Glutamatergic neuron (in vitro differentiated cells): ENCODE measurements at places on chromosomes 5 and 9.
A peak's percentile ranks its signal among the peaks of the same experiment; 100 is the strongest.

DNA sequence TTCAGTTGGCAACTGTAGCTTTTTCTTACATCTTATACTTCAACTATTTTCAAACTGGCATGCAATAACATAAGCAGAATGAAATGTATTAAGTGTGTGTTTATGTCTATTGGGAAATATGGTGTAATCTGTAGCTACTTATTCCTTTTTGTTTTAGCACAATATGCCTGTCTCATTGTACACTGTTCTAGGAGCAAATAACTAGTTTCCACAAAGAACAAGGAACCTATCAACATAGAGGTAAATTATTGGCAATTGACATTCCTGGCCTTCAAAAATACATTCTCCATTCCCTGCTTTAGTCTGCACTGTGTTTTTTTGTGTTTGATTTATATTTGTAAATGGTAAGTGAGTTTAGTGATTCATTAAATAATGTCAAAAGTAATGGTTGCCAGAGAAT is 75.7 kb downstream of the FBXL7 start:
- peaks cover 44% of the 10 kb centered on the region for H3K4me1 ChIP-seq
- no peak overlapping the region for H3K4me3 ChIP-seq
- no peak for DNase-seq
- H3K27ac ChIP-seq, result peak overlapping the region; percentile 70

GRCh38 chr9:111959468-111960359 is 63.1 kb downstream of the UGCG start:
- no peak overlapping the region for H3K27ac ChIP-seq
- no peaks in the 10 kb centered on the region for H3K27me3 ChIP-seq
- H3K4me3 ChIP-seq, result no peak overlapping the region
- peaks cover 4% of the 10 kb centered on the region for H3K4me1 ChIP-seq
- no peak for DNase-seq
- no peaks in the 10 kb centered on the region for H3K36me3 ChIP-seq

GRCh38 chr9:72950875-72951442 is 1.9 kb downstream of the ALDH1A1 start:
- H3K36me3 ChIP-seq, result no peaks in the 10 kb centered on the region
- no peak for DNase-seq
- no peak overlapping the region for H3K27ac ChIP-seq

DNA sequence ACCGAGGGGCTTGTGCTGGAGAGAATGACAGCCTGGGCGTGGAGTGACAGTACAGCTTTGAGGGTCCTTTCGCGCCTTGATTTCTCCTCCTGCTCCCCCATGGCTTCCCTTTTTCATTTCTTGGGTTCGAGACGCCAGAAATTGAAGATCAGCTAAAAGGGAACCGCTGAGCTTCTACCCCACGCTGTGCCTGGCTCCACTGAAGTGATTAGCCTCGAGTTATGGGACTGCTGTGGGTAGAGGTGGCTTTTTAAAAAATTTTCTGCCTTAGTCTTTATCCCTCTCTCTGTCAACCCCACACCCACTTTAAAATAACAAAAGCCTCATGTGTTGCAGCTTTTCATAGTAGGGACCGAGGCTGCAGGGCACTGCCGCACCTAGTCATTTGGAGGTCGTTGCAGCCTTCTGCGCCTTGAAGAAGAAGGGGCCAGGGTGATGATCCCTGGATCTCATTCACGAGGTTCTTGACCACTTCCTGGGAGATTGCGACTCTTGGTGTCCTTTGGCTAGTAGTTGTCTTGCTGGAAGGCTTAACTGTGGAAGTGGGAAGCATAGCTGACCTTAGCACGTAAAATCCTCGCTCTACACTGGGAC is 603 bp downstream of the PPIP5K2 start:
- H3K4me1 ChIP-seq, result peaks cover 8% of the 10 kb centered on the region
- H3K4me3 ChIP-seq, result peak overlapping the region; percentile 96
- H3K36me3 ChIP-seq, result no peaks in the 10 kb centered on the region
- peak overlapping the region; percentile 97 for H3K27ac ChIP-seq

GRCh38 chr5:74519161-74519571 is 121.4 kb downstream of the ENC1 start:
- peak overlapping the region; percentile 67 for H3K27ac ChIP-seq
- peaks cover 3% of the 10 kb centered on the region for H3K27me3 ChIP-seq
- peak; percentile 25 for DNase-seq
- H3K4me1 ChIP-seq, result peaks cover 21% of the 10 kb centered on the region
- no peak overlapping the region for H3K4me3 ChIP-seq
- peaks cover 19% of the 10 kb centered on the region for H3K36me3 ChIP-seq

GRCh38 chr9:73775757-73776156 is 624.1 kb downstream of the ANXA1 start:
- H3K4me3 ChIP-seq, result no peak overlapping the region
- H3K4me1 ChIP-seq, result no peaks in the 10 kb centered on the region
- DNase-seq, result no peak
- H3K27me3 ChIP-seq, result no peaks in the 10 kb centered on the region
- H3K27ac ChIP-seq, result no peak overlapping the region

DNA sequence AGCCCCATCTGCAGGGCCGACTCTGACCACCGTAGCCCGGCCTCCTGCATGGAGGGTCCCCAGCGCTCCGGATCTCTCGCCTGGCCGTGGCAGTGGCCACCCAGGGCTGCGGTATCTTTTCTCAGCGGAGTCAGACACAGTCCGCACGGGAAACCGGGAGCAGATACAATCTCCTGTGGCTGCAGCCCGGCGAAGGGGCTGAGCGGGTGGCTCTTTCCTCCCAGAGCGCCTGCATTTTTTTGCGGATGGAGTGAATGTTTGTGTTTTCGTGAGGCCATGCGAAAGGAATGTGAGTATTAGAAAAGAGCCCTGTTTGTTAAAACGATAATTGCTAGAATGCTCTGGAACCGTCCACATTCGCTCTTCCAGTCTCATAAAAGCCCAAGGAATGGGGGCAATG is 53.4 kb upstream of the PTCH1 start:
- no peaks in the 10 kb centered on the region for H3K36me3 ChIP-seq
- H3K4me1 ChIP-seq, result no peaks in the 10 kb centered on the region

DNA sequence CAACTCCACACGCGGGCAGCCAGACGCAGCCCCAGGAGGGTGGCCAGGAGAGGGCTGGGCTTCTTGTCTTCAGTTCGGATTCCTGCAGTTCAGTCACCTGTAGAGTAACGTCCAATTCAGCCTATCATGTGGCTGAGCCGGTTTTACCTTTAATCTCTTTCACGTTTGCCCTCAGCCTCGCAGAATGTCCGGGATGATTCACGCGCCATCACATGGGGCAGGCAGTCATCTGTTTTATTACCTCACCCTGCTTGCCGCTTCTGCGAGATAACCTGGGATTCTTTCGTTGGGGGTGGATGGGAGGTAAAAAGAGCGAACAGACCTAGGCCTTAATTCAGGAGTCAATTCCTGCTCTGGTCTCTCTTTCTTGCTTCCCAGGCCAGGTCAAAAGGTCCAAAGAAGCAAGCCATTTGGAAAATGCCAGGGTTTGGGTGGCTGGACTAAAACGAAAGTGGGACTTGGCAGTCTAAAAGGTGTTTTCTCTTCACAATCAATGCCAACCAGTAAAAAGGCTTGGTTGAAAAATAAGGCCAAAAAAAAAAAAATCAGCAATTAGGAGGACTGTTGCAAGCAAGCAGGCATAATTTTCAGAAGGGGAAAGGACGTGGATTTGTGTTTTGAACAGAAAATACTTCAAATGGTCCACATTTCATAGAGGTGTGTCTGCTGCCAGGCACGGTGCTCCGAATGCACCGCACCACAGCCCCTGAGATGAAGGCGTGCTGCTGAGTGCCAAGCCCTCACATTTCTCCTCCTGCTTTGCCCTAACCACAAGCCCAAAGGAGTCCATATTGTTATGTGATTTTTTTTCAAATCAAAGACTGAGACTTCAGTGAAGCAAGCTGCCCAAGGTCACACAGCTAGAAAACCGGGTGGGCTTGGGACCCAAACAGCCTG is 2.8 kb upstream of the WWC1 start:
- no peak overlapping the region for H3K4me3 ChIP-seq
- peaks cover 2% of the 10 kb centered on the region for H3K4me1 ChIP-seq
- H3K36me3 ChIP-seq, result peaks cover 17% of the 10 kb centered on the region
- no peak for DNase-seq

DNA sequence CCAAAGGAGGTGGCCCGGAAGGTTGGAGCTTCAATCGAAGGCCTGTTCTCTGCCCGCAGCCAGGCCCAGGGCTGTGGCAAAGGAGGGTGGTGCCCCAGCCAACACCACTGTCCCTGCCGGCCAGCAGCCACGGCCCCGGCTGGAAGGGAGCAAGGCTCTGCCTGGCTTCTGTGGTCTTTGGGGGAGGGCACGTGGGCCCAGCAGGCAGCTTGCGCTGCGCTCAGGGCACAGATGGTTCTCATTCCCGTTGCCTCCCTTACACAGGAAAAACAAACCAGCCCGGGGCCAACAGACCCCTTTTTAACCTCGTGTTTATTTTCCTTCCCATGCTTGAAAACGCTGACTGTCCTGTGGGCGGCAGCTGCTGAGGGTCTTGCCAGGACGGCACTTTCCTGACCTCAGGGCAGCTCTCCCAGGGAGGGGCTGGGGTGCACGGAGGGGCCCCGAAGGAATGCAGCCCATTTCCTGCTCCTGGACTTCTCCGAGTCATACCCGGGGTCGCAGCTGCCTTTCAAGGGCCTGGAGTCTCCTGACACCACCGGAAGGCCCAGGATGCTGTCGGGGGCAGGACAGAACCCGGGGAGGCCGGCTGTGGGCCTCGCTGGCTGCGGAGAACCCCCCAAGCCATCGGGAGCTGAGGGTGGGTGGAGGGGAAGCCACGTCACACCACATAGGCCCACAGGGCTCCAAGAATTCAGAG is 1.1 kb upstream of the GPSM1 start:
- H3K4me3 ChIP-seq, result no peak overlapping the region
- peaks cover 11% of the 10 kb centered on the region for H3K4me1 ChIP-seq

DNA sequence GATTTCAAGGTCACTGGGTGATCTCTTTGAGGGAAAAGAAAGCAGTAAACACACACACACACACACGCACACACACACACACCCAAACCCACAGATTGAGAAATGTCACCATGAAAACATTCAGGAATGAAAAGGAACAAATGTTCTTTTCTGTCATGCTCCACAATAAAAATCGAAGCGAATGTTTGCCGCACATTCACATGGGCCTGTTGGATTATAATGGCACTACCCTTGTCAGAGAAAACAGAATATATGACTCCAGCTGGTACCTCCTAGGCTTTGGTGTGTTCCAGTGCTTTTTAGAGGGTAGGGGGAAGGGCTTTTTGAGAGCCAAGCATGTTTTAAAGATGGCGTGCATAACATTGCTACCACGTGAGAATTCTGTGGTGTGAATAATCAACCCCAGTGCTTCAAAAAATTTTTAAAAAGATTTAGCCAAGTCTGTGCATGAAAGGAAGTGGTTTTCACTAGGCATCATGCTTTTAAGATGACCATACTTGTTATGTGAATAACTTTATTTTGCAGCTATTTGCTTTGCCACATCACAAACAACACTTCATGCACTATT is 120.8 kb upstream of the ZNF608 start:
- H3K36me3 ChIP-seq, result no peaks in the 10 kb centered on the region
- H3K4me3 ChIP-seq, result no peak overlapping the region
- H3K27ac ChIP-seq, result no peak overlapping the region
- peaks cover 2% of the 10 kb centered on the region for H3K27me3 ChIP-seq

DNA sequence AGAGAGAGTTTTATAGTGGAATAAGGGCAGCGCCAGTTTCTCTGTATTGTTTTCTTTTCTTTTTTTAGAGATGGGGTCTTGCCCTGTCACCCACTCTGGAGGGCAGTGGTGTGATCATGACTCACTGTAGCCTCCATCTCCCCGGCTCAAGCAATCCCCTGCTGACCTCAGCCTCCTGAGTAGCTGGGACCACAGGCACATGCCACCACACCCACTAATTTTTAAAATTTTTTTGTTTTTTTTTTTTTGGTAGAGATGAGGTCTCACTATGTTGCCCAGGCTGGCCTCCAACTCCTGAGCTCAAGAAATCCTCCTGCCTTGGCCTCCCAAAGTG is 119.0 kb downstream of the PIK3R1 start:
- peaks cover 2% of the 10 kb centered on the region for H3K27me3 ChIP-seq
- H3K4me3 ChIP-seq, result no peak overlapping the region
- no peaks in the 10 kb centered on the region for H3K4me1 ChIP-seq
- DNase-seq, result no peak

GRCh38 chr5:58071566-58071965 is 388.3 kb downstream of the PLK2 start:
- H3K4me1 ChIP-seq, result peaks cover 2% of the 10 kb centered on the region
- H3K27me3 ChIP-seq, result no peaks in the 10 kb centered on the region
- H3K4me3 ChIP-seq, result no peak overlapping the region
- DNase-seq, result no peak
- H3K36me3 ChIP-seq, result no peaks in the 10 kb centered on the region

DNA sequence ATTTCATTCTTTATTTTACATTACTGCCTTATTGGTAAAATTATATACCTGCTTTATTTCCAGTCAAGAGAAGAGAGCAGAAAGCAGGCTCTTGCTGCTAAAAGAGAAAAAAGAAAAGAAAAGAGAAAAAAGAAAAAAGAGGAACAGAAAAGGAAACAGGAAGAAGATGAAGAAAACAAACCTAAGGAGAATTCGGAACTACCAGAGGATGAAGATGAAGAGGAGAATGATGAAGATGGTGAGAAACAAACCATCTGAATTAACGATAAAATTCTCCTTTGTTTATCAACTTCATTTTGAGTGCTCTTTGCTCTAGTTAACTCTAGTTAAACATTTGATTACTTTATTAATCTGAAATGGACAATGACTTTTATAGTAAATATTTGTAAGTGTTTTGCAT is 23.5 kb upstream of the EIF4EBP3 start:
- no peaks in the 10 kb centered on the region for H3K36me3 ChIP-seq
- H3K4me3 ChIP-seq, result no peak overlapping the region
- no peaks in the 10 kb centered on the region for H3K4me1 ChIP-seq
- H3K27ac ChIP-seq, result no peak overlapping the region

DNA sequence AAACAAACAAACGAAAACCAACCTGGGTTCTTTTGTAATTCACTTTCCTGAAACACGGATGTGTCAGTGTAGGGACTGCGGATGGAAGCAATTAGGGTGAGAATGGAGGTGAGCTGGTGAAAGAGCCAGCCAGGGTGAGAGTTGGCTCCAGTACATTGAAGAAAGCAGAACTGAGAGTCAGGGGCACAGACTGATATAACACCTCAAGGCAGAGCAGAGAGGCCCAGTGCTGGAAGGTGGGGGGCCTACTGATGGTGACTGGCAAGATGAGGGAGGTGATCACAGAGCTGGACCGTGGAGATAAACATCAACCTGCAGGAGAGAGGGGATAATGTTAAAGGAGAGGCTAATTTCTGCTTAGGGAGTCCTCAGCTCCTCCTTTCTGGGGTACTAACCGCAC is 221.1 kb downstream of the MAN2A1 start:
- DNase-seq, result no peak
- H3K4me1 ChIP-seq, result peaks cover 13% of the 10 kb centered on the region
